ENCODE measurements at places on chromosomes 2 and 18. TPM values are rescaled to one million over a fixed set of nuclear protein-coding genes. Genes with fewer than 3 reads are reported as not detected.

GRCh38 chr2:126797622-126798275 is 100.9 kb upstream of the TEX51 start:
- H3K27ac ChIP-seq, result no peak overlapping the region
- H3K36me3 ChIP-seq, result no peaks in the 10 kb centered on the region
- H3K4me3 ChIP-seq, result no peak overlapping the region
- H3K4me1 ChIP-seq, result no peaks in the 10 kb centered on the region
- DNase-seq, result no peak

GRCh38 chr2:96305091-96305978 is at the start of gene SNRNP200:
Gene SNRNP200, minus strand, starts transcription at chr2:96305546. Its CDS starts 109 bp downstream, at chr2:96305437.
- peak within 1 kb of the TSS; percentile 99 for H3K4me3 ChIP-seq
- peak within 1 kb of the TSS; percentile 96 for H3K27ac ChIP-seq
- DNase-seq, result peak; percentile 90
- no peaks in the 10 kb centered on the region for H3K27me3 ChIP-seq
- H3K4me1 ChIP-seq, result peaks cover 36% of the 10 kb centered on the region

DNA sequence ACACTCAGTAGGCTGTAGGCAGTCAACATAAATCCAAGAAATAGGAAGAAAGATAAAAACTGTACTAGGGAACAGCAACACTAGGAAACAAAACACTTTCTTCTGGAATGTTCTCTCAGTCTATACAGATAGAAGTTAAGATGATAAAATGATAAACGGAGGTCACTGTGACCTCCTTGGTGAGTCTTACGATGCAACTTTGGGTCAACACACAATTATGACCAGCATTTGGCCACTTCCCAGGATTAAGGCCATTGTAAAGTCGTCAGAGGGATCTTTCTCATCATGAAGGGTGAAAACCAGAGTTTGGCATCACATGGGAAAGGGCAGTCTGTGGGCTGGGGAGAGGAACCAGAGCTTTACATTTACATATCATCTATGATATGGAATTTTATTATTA is 33.4 kb downstream of the LAMA3 start:
- no peak for DNase-seq
- no peaks in the 10 kb centered on the region for H3K36me3 ChIP-seq
- H3K27me3 ChIP-seq, result no peaks in the 10 kb centered on the region
- peaks cover 70% of the 10 kb centered on the region for H3K4me1 ChIP-seq
- H3K27ac ChIP-seq, result peak overlapping the region; percentile 95

DNA sequence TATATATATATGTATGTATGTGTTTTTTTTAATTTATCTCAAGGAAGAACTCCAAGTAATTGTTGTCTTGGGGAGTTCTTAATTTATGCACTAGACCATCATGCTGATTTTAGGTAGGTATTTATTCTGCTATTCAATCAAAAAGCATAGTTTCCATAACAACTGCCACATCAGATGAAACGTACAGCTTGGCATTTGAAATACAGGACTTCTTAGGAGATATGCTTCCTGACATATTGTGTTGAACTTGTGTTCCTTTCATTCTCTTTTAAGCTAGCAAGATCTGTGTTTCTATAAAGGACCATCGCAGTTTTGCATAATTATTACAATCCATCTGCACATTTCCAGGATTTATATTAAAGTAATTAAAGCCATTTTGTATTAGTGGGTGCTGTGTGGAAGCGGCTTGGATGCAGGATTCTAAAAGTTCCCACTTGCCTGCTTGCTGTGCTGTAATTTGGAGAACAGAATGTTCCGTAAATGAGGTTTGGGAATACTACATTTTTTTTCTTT is 343.5 kb upstream of the FANCL start:
- no peak overlapping the region for H3K4me3 ChIP-seq
- no peaks in the 10 kb centered on the region for H3K4me1 ChIP-seq
- no peak overlapping the region for H3K27ac ChIP-seq
- H3K27me3 ChIP-seq, result peaks cover 8% of the 10 kb centered on the region

- no peak overlapping the region for H3K4me3 ChIP-seq
- H3K27ac ChIP-seq, result peak overlapping the region; percentile 96
- H3K4me1 ChIP-seq, result peaks cover 87% of the 10 kb centered on the region
These were observed 129.6 kb downstream of the MREG start for GRCh38 chr2:215883799-215884198.

DNA sequence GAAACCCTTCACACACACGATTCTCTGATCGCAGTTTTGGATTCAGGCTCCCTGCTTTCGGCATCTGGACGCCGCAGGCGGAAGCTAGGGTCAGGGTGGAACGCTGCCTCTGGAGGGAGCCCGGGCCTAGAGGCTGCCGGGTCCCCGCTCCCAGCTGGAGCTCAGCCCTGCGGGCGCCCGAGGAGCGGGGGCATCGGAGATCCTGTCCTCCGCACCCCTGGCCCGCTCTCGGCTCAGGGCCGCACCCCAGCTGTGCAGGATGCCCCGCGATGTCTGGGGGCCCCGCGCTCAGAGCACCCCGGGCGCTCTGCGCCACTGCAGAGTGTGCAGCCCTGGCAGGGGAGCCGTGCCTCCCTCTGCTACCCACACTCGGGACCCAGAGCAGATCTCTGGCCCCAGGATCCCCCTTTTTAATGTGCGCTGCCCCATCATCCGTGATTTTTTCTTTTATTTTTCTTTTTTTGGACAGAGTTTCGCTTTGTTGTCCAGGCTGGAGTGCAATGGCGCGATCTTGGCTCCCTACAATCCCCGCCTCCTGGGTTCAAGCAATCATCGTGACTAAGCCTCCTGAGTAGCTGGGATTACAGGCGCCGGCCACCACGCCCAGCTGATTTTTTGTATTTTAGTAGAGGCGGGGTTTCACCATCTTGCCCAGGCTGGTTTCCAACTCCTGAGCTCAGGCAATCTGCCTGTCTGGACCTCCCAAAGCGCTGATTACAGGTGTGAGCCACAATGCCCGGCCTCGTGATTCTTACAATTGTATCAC is 54.8 kb upstream of the TUBA3E start:
- no peaks in the 10 kb centered on the region for H3K36me3 ChIP-seq
- peaks cover 30% of the 10 kb centered on the region for H3K27me3 ChIP-seq
- H3K27ac ChIP-seq, result no peak overlapping the region
- peak; percentile 86 for DNase-seq
- H3K4me1 ChIP-seq, result no peaks in the 10 kb centered on the region

DNA sequence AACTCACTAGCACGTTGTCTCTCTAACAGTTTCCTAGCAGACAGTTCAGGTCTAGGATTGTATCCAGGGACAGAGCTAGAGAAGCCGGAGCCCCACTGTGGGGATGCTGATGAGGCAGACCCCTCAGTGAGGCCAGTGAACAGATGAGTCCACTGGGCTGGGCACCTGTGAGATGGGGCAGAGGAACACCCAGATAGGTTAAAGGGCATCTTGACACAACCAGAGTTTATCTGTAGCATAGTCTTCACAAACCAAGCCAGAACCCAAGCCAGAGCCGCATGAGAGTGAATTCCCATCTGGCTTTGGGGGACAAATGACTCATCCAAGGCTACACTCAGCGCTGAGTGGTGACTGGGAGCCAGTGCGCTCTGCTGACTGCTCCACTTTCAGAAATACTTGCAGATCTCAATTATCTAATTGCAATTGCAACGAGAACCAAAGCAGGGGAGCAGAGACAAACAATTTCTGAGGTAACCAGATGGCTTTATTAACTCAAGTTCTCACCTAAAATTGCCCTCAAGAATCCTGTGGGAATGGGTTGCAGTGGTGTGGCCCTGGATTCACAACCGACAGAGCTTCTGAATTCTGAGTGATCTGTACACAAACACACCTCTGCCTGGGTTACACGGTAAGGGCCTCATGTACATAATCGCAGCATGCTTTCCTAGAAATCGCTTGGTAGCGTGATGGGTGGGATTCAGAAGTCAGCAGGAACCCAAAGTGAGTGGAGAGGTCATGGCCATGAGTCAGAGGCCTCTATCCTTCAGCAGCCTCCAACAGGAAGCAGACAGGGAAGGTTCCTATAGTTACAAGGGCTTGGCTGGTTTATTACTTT is 48.7 kb upstream of the MSH2 start:
- H3K4me3 ChIP-seq, result no peak overlapping the region
- no peaks in the 10 kb centered on the region for H3K36me3 ChIP-seq
- peaks cover 20% of the 10 kb centered on the region for H3K4me1 ChIP-seq
- H3K27me3 ChIP-seq, result no peaks in the 10 kb centered on the region
- peak overlapping the region; percentile 71 for H3K27ac ChIP-seq

DNA sequence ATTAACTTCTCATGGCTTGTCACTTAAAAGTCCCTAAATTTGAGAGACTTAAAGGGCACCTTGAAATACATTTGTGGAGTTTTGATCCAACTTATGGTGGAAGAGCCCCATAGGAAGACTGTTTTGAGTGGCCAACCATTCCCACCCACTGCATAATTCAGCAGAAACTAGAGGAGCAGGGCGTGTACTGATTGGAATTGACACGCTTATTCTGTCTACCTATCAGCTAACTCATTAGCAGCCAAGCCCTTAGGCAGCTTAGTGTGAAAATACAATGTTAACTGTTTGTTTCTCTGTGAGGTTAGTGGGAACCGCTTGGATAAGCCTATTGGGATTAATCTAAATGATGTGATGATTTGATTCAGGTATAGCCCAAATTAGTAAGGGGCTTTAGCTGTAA is 6.4 kb downstream of the LGALSL start:
- no peaks in the 10 kb centered on the region for H3K27me3 ChIP-seq
- no peak overlapping the region for H3K27ac ChIP-seq
- H3K4me3 ChIP-seq, result no peak overlapping the region
- DNase-seq, result no peak

GRCh38 chr2:216031960-216032689 is 18.8 kb upstream of the MREG start:
- no peak overlapping the region for H3K4me3 ChIP-seq
- H3K36me3 ChIP-seq, result no peaks in the 10 kb centered on the region
- no peaks in the 10 kb centered on the region for H3K27me3 ChIP-seq
- peak overlapping the region; percentile 74 for H3K27ac ChIP-seq
- H3K4me1 ChIP-seq, result peaks cover 21% of the 10 kb centered on the region

DNA sequence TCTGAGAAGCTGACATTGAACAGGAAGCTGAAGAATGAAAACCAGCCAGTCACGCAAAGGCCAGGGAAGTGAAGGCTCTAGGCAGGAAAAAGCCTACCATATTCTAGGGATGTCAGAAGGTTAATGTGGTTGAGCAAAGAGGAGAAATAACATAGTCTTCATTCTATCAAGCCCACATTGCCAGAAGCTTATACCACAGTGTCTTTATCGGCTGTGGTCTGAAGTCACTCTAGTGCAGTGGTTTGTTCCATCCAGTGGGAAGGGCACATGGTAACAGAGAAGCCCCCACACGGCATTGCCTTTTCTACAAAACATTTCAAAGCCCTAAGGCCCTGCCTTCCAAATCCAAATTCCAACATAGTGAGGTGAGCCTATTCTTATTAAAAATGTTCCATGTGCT is 311.3 kb downstream of the TNS1 start:
- no peak overlapping the region for H3K27ac ChIP-seq
- H3K36me3 ChIP-seq, result peaks cover 3% of the 10 kb centered on the region
- H3K4me1 ChIP-seq, result peaks cover 66% of the 10 kb centered on the region
- no peak for DNase-seq

DNA sequence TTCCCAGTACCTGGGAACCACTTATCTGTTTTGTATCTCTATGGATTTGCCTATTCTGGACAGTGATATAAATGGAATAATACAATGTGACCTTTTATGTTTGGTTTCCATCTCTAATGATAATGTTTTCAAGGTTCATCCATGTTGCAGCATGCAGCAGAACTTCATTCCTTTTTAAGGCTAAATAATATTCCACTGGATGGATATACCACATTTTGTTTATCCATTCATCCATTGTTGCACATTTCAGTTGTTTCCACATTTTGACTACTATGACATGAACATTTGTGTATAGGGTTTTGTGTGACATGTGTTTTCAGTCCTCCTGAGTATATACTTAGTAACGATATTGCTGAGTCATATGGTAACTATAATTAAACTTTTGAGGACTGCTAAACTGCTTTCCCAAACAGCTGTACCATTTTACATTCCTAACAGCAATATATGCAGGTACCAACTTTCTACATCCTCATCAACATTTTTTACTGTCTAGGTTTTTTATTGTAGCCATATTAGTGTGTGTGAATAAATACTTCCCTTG is 17.7 kb upstream of the MARCHF7 start:
- H3K4me3 ChIP-seq, result no peak overlapping the region
- H3K27ac ChIP-seq, result no peak overlapping the region
- peaks cover 6% of the 10 kb centered on the region for H3K36me3 ChIP-seq
- no peaks in the 10 kb centered on the region for H3K4me1 ChIP-seq
- DNase-seq, result no peak
- H3K27me3 ChIP-seq, result no peaks in the 10 kb centered on the region

DNA sequence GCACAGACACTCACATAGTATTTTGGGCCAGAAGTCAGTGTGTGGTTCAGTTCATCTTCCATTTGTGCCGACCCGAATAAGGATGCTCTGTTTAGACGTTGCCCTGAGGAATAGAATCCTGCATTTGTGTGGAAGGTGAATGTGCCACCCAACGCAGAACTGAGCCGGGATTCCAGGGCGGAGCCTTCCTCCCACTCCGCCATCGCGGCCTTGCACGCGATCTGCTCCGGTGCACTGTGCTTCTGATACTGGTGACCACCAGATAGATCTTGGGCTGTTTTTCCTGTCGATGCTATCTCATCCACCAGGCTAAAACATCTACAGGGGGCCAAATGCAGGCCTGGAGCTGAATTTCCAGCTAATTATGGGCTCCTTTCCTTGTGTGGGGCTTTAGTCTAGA is 29.6 kb upstream of the SNTG2 start:
- H3K27ac ChIP-seq, result no peak overlapping the region
- no peaks in the 10 kb centered on the region for H3K4me1 ChIP-seq

DNA sequence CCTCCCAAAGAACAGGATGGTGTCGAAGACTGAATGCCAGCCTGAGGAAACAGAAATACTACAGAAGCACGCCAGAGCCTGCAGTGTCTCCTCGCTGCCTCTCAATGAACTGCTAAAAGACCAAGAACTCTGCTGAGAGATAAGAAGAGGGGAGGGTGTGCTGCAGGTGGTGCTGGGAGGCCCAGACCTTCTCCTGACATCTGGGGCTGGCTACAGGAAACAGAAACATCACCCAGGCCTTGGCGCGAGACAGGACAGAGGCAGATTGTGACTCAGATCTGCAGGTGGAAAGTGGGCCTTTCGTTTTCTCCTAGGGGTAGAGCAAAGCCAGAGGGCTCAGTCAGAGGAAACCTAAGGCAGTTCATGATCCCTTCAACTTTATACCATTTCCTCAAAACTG is 250.3 kb upstream of the TCF4 start:
- no peaks in the 10 kb centered on the region for H3K27me3 ChIP-seq
- peaks cover 1% of the 10 kb centered on the region for H3K36me3 ChIP-seq
- H3K4me3 ChIP-seq, result no peak overlapping the region
- DNase-seq, result no peak

Gene FZD7
- total RNA-seq, result 63.1 TPM

Gene ALPP
- total RNA-seq, result not detected

Gene TLX2
- total RNA-seq, result not detected

Gene CCDC195
- not detected for total RNA-seq

Gene ASAP2
- 60.7 TPM for total RNA-seq

Gene PTH2R
- total RNA-seq, result not detected

Gene HNRNPLL
- total RNA-seq, result 45.2 TPM

Gene PROKR1
- not detected for total RNA-seq

All from chondrocyte (in vitro differentiated cells).